ENCODE measurements at places on chromosomes 2 and 18.

GRCh38 chr2:10526281-10527000 is 78.3 kb upstream of the ODC1 start:
- no peak for DNase-seq

DNA sequence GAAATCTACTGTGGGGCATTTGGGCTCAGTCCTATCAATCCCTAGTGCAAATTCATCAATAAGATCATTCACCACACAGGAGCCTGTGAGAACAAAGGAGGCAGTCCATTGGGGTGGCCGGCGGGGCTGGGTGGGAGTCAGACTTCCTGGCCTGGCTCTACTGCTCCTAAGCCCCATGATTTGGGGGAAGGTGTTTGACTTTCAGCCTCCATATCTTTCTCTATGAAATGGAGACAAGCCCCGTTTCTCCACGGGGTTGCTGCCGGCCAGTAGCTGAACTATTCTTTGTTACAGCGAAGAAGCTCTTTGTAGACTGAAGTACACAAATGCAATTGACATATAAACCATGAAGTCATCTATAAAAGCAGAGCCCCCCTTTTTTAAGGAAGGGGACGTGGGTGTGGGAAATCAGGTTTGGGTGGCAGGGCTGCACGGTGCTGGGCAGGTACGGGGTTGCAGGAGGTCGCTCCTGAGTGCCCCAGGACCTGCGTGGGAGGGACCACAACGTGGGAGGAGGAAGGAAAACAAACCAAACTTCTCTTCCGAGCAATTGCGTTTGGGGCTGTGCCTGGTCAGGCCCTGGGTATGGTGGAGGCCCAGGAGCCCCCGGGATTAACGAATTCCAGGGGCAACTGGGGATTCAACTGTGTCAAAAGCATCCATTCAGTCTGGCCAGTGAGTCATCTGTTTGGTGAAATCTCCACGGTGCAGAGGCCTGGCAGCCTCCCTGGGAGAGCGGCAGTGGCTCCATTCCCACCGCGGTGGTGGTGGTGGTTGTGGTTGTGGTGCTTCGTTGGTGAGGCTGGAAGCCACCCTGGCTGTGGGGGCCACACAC is 18.2 kb downstream of the FBLN7 start:
- DNase-seq = peak; percentile 18

GRCh38 chr2:204425821-204426220 is 119.5 kb upstream of the PARD3B start:
- no peak for DNase-seq

DNA sequence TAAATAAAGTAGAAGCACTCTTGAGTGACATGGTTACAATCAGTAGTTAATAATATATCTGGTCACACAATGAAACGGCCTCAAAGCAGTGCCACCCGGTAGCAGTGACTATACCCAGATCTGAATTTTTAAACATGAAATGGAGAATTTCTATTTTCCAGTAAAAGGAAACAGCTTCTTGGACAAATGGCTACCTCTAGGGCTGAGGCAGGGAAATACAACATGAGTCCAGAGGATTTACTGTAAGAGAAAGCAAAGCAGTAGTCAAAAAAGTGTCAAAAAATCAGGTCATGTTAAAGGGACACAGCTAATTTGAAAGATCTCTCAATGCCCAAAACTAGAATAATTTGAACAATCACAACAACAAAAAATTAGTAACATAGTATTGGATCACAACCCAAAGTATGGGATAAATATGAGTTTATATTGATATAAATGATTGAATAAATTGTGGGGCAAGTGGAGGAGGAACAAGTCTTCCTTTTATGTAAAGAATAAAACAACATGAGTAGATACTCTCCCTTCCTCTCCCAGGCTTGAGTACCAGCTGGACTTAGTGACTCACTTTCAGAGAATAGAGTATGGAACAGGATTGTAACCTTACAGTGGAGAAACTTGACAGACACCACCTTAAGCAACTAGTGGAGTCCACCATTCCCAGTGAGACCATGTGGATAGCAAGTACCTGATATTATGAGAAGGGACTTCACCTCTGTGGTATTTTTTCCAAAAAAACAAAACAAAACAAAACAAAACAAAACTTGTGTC is 180.8 kb downstream of the MBD2 start:
- no peak for DNase-seq

- no peak for DNase-seq
These were observed 66.1 kb upstream of the ATP8B1 start for GRCh38 chr18:57869221-57869620.

GRCh38 chr2:224904381-224904780 is 137.9 kb downstream of the DOCK10 start:
- no peak for DNase-seq

DNA sequence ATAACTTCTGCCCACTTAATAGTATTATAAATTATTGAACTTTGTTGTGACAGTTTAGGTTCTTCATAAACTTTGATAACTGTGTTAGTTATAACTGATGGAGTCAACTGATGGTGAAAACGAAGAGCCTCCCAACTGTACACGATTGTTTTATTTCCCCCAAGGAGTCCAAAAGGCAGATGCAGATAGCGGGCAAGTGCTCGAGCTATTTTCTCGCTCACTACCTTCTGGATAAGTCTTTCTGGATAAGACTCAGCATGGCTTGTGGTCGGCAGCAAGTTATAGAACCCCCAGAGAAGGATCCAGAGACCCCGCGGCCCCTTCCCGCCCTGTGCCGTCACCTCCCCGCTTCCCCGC is 517 bp downstream of the GCFC2 start:
- no peak for DNase-seq

DNA sequence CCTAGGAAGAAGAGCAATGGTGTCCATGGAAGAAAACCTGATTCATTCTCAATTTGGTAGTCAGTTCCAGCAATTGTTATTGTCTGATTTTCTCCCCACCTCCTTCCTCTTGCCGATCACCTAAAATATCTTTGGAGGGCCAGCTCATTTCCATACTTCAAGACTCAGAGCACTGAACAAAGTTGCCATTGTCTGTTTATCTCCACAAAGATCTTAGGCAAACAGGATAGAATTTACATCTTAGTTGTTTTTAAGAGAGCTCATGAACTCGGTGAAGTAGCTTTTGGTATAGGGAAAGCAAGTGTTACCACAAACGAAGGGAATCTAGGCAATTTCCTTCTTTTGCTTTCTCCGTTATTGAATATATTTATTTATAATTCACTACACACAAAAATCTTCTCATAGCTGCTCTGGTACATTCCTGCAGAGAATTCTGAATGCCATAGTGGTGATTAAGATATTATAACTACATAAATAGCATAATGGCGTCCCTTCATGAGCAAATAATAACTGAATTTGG is 41.5 kb upstream of the CHST9 start:
- DNase-seq = no peak

DNA sequence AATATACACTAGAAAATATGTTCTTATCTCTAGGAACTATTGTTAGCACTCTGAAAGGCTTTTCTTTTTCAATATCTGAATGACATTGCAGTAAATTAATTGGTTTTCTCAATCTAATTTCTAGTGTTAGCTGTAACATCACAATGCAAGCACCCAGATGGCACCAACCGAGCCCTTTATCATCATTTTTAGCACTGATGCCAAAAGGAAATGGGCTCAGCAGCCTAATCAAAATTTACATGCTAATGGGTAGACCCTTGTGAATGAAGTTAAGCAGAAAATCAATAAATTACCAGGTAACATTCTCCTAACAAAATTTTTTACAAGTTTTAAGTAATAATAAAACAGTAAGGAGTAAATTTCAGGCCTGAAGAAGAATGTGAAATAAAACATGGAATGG is 53.5 kb upstream of the PGAP1 start:
- no peak for DNase-seq

- no peak for DNase-seq
These were observed 10.0 kb downstream of the RNF144A start for GRCh38 chr2:6927186-6927585.

DNA sequence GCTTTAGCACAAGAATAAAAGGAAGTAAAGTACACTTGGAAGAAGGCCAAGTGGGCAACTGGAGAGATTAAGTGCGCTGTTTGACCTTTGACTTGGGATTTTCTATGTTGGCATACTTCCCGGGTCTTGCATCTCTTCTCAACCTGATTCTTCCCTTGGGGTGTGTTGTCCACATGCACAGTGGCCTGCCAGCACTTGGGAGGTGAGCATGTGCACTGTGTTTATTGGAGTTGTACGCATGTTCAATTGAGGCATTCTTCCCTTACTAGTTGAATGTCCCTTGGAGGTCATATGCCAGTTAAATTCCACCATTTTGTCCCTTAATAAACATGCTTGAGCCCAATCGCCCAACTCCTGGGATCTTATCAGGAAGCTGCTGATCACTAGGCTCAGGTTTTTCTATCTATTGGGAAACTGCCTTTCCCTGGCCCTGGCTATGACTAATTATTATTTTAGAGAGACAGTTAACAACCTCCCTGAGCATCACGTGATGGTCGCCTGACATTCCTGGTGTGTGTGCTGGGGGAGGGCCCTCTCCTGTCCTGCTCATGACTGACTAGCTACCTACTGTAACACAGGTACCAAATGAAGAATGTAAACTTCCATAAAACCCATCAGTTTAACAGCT is 62.5 kb upstream of the RAPGEF4 start:
- no peak for DNase-seq

DNA sequence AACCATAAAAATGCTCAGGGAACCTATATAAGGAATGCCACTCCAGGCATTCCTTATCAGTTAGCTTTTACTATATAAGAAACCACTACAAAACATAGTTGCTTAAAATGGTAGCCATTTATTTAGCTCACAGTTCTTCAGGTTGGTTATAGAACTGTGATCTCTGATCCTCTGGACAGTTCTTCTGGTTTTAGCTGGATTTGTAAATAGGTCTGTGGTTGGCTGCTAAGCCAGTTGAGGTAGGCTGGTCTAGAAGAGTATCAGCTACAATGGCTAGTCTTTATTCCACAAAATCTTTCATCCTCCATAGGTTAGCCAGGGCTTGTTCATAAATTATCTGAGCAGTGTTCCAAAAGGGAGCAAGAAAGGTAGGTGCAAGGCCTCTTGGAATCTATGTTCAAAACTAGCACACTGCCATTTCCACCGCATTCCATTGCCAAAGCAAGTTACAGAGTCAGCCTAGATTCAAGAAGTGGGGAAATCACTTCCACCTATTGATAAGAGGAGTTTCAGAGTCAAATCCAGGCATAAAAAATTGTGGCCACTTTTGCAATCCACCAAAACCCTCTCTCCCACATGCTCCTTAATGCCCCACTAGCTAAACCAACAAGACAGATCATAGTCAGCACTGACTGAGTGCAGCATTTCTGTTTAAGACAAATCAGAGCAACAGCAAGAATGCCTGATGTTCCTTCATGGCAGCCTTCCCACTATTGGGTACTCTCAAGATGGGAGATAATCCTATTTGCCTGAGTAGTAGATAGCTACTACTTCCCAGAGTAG is 146.4 kb downstream of the IRS1 start:
- no peak for DNase-seq

- DNase-seq = no peak
These were observed 316.3 kb downstream of the AGPS start for GRCh38 chr2:177708660-177709444.

GRCh38 chr2:11433822-11434221 is 32.1 kb downstream of the E2F6 start:
- DNase-seq = no peak

DNA sequence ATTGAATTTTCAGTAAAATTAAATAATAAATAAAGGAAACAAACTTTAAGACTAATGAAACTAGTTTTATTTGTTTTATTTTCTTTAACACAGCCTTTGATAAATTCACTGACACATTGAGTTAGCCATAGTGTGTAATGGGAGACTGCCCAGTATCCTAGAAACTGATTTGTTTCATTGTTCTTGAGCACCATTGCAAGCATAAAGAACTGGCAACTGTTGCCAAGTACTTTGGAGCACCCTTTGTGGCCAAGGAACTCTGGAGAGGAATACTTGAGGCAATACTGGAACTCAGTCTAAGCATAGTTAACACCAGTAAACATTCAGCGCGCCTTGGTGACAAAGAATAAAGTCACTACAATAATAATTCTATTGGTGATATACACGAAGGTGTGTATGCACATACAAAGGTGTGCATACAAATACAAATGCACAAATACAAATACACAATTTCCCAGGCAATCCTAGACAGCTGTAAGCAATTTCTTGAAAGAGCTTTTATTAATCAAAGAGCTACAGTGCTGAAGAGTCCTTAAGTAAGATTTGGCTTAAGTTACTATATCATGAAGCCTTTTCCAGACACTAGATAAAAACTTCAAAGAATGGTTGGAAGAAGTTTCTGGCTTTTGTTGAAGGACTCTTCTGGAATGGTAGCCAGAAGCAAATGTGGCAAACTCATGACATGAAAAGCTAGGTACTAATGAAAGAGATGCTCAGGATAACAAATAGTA is 1371.2 kb downstream of the LRP1B start:
- no peak for DNase-seq

- no peak for DNase-seq
These were observed 133.9 kb downstream of the ARHGAP15 start for GRCh38 chr2:143263066-143263625.

- DNase-seq = no peak
These were observed 83.1 kb downstream of the EPAS1 start for GRCh38 chr2:46380038-46380940.

DNA sequence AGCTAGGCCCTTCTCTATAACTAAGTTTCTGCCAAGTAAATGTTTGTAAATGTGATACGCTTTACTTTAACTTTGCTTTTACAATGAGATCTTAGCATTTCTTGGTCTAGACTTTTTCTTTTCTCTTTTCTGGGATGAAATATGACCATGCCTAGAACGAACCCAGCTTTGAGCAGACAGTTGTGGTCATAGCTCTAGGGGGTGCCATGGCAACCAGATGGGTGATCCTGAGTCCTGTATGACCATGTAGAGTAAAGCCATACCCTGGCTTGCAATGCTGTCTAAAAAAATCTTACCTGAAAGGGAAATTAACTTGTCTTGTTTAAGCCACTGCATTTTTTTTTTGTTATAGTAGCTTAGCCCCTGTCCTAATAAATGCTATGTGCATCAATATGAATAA is 956.3 kb downstream of the SLC4A3 start:
- no peak for DNase-seq

- no peak for DNase-seq
These were observed 43.1 kb downstream of the CPO start for GRCh38 chr2:206982360-206982955.

GRCh38 chr2:62727876-62728566 is 22.5 kb downstream of the EHBP1 start:
- no peak for DNase-seq

DNA sequence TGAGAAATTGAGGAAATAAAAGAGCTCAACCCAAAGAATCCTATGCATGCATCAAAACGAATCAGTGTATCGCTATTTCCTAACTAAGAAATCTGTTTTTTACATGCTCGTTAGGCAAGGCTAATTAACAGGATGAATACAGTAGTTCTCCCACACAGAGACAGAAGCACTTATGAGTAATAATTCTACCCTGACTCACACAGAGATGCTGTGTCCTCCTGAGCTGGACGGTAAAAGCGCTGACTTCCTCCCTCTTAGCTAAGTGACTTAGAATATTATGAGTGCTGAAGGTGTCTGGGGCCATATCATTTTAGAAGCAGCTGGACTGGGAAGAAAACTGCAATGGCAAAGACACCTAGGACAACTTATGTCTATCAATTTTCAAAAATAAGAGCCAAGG is 18.5 kb downstream of the PLEKHM3 start:
- no peak for DNase-seq

GRCh38 chr2:85746321-85747004 is 7.3 kb upstream of the ATOH8 start:
- no peak for DNase-seq

- no peak for DNase-seq
These were observed 95.8 kb upstream of the FAM98A start for GRCh38 chr2:33694904-33695303.

- no peak for DNase-seq
These were observed 114.9 kb upstream of the XIRP2 start for GRCh38 chr2:166773308-166773949.

GRCh38 chr2:142270990-142271389 is 140.2 kb upstream of the LRP1B start:
- no peak for DNase-seq

Measured in stimulated activated CD8-positive, alpha-beta memory T cell treated with anti-CD3 and anti-CD28 coated beads, Interleukin-4, amount 100 ng/mL, for 24 hours (primary cell).